ENCODE measurements at places on chromosomes 2 and 18.

GRCh38 chr2:219542931-219543595 is 546 bp downstream of the CHPF start:
- H3K4me1 ChIP-seq, result peaks cover 13% of the 10 kb centered on the region
- peak; percentile 46 for DNase-seq
- no peaks in the 10 kb centered on the region for H3K27me3 ChIP-seq
- peak overlapping the region; percentile 83 for H3K4me3 ChIP-seq

DNA sequence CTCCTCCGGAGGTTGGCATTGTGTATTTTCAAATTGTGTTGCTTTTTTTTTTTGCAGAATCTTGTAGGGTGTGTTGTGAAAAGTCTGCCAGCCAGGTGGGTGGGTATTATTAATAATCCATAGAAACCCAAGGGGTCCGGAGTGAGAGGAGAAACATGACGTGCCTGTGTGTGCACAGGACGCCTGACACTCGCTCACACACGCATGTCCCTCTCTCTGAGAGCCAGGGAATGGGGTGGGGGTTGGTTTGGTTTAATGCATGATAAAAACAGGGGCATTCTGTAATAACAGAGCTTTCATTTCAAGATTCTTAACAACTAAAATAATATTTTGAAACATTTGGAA is 224.8 kb downstream of the FAM210A start:
- DNase-seq, result no peak
- H3K4me1 ChIP-seq, result peaks cover 16% of the 10 kb centered on the region
- no peaks in the 10 kb centered on the region for H3K36me3 ChIP-seq
- H3K4me3 ChIP-seq, result no peak overlapping the region

DNA sequence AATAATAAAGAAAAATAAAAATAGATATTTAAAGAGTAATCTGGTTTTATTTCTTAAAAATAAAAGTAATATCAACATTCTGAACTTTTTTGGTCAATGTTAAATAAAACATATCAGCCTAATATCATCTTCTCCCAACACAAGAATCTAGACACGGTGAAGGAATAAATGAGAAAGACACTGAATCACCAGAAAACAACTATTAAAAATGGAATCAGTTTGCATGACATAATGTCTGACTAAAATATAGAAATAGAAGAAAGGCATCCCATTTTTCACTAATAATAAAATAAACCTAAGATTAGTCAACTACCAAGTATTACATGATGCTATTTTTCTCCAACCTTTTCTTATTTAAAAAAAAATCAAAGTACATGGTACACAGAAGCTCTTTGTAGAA is 30.8 kb upstream of the TNFAIP6 start:
- no peak for DNase-seq
- H3K36me3 ChIP-seq, result peaks cover 7% of the 10 kb centered on the region
- H3K4me1 ChIP-seq, result no peaks in the 10 kb centered on the region
- H3K4me3 ChIP-seq, result no peak overlapping the region

- no peak overlapping the region for H3K27ac ChIP-seq
- no peak overlapping the region for H3K4me3 ChIP-seq
- no peaks in the 10 kb centered on the region for H3K4me1 ChIP-seq
- no peaks in the 10 kb centered on the region for H3K27me3 ChIP-seq
- no peak for DNase-seq
- H3K36me3 ChIP-seq, result no peaks in the 10 kb centered on the region
Measured at GRCh38 chr18:61543518-61543917, 210.3 kb downstream of the CDH20 start.

GRCh38 chr2:44351088-44351487 is 10.2 kb downstream of the PREPL start:
- DNase-seq, result no peak
- peaks cover 15% of the 10 kb centered on the region for H3K4me1 ChIP-seq
- peak overlapping the region; percentile 27 for H3K27ac ChIP-seq
- H3K27me3 ChIP-seq, result no peaks in the 10 kb centered on the region

- H3K36me3 ChIP-seq, result no peaks in the 10 kb centered on the region
- no peak overlapping the region for H3K27ac ChIP-seq
Measured at GRCh38 chr2:154158101-154158500, 286.4 kb downstream of the GALNT13 start.

- H3K27ac ChIP-seq, result no peak overlapping the region
- peaks cover 4% of the 10 kb centered on the region for H3K36me3 ChIP-seq
- H3K4me1 ChIP-seq, result peaks cover 8% of the 10 kb centered on the region
- H3K27me3 ChIP-seq, result no peaks in the 10 kb centered on the region
- no peak for DNase-seq
- no peak overlapping the region for H3K4me3 ChIP-seq
Measured at GRCh38 chr2:26326514-26326913, 19.4 kb upstream of the SELENOI start.

DNA sequence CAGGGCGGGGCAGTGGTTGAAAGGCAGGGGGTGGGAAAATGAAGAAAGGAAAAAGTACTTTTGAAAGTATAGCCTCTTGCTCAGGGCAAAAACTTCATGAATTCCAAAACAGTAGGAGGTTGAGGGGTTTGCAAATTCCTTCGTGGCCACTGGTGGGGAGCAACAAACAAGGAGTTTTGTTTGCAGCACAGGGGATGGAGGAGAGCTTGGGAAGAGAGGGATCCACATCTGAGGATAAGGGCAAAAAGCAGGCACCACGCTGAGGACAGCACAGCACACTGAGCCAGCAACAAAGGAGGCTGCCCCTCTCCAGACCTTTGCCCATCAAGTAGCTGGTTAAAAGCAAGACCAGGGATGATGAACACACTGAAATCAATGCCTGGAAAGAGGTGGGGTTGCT is 148.9 kb downstream of the TCF4 start:
- H3K27me3 ChIP-seq, result no peaks in the 10 kb centered on the region
- DNase-seq, result no peak
- no peak overlapping the region for H3K4me3 ChIP-seq
- H3K27ac ChIP-seq, result no peak overlapping the region
- no peaks in the 10 kb centered on the region for H3K36me3 ChIP-seq

GRCh38 chr2:219991116-219991515 is 363.7 kb downstream of the SLC4A3 start:
- no peaks in the 10 kb centered on the region for H3K4me1 ChIP-seq
- no peak for DNase-seq
- no peak overlapping the region for H3K27ac ChIP-seq
- peaks cover 2% of the 10 kb centered on the region for H3K36me3 ChIP-seq
- peaks cover 24% of the 10 kb centered on the region for H3K27me3 ChIP-seq

- no peaks in the 10 kb centered on the region for H3K27me3 ChIP-seq
- H3K36me3 ChIP-seq, result no peaks in the 10 kb centered on the region
- H3K4me3 ChIP-seq, result no peak overlapping the region
- no peak overlapping the region for H3K27ac ChIP-seq
- no peaks in the 10 kb centered on the region for H3K4me1 ChIP-seq
- no peak for DNase-seq
Measured at GRCh38 chr18:40576507-40577115, 1378.4 kb upstream of the PIK3C3 start.

- H3K4me3 ChIP-seq, result no peak overlapping the region
- H3K4me1 ChIP-seq, result no peaks in the 10 kb centered on the region
- H3K36me3 ChIP-seq, result peaks cover 4% of the 10 kb centered on the region
- DNase-seq, result no peak
Measured at GRCh38 chr2:118982039-118982438, 40.0 kb downstream of the MARCO start.
